ENCODE measurements at places on chromosomes 11 and 22.

DNA sequence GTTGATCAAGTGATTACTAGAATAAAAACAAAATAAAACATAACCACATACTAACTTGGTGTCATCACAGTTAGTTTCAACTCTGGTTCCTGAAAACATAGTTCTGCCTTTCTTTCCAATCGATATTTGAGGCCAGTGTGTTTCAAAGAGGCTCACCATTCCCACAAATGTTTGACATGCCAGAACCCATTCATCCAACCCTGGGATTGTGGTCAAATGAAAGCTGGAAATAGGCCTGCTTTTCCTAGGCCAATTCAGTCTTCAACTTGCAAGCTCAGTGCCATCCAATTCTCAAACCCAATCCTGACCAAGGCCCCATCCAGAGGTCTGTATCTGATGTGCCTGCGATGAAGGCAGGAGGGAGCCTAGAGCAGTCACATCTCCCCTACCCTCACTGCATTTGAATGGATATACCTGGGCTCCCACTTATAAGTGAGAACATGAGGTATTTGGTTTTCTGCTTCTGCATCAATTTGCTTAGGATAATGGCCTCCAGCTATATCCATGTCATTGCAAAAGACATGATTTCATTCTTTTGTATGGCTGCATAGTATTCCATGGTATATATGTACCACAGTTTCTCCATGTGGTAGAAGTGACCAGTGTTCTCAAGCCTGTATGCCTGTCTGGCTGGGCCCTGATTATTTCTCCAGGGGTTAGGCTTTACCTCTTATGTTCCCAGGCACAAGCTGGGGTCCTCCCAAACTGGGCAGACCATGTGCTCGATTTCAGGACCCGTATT lies 143.2 kb downstream of the SWAP70 start:
- no peak for DNase-seq

- no peak for DNase-seq
These were observed 29.0 kb upstream of the PHLDA2 start for GRCh38 chr11:2958251-2958650.

DNA sequence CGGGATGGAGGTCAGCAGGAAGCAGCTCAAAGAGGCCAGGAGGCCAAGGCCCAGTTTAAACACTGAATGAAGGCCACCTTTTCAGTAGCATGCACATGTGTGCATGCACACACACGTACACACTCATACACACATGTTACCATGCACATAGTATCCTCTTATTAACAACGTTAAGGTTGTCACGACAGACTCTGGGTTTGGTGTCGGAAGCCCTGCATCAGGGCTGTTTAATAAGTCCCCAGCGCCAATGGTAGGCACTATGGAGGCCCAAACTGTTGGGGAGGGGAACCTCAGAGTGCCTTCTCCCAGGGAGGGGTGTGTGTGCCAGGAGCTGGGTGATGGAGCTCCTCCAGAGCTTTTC lies 39.5 kb upstream of the ADA2 start:
- DNase-seq, result no peak

- no peak for DNase-seq
These were observed 27.0 kb upstream of the SLC5A1 start for GRCh38 chr22:32016081-32016480.

GRCh38 chr22:25091458-25091857 lies 108.2 kb upstream of the CRYBB3 start:
- no peak for DNase-seq

DNA sequence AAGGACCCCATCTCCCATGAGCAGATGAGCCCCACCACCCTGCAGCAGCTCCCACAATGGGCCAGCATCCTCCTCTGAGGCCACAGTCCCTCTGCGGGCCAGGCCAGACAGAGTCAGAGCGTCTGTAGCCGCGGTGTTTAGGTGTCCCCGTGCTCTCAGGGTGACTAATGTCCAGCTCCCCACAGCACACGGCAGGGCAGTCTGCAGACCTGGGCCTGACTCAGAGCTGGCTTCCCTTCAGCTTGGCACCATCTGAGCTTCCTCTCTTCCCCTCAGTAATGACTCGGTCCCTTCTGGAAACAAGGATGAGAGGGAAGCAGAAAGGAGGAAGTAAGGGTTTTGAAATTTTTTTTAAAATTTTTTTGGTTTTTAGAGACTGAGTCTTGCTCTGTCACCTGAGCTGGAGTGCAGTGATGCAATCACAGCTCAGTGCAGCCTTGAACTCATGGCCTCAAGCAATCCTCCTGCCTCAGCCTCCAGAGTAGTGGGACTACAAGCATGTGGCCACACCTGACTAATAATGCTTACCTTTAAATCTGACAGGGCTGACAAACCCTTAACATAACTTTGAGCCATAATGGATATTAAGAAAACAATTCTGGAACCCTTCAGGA lies 28.5 kb downstream of the LRRC74B start:
- DNase-seq, result no peak

- no peak for DNase-seq
These were observed 9.2 kb downstream of the MAPK8IP1 start for GRCh38 chr11:45894555-45895247.

- DNase-seq, result no peak
These were observed 19.6 kb upstream of the MTMR2 start for GRCh38 chr11:95943546-95943945.

- no peak for DNase-seq
These were observed 32.8 kb downstream of the ARHGAP20 start for GRCh38 chr11:110679323-110679975.

DNA sequence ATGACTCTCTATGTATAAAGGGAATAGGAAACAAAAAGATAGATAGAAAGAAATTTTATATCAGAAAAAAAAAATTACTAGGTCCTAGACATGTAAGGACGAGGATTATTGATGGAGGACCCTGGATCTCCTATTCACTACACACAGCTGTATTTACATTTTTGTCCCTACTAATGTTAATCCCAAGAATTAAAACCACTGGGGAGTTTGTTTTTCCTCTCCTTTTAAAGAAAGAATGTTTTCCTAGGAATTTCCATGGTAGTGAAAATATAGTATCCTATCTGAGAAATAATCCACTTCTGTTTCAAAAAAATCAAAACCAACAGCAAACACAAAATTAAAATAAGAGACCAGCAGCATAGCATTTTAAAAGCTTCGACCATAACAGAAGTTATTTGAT lies 41.1 kb downstream of the PDGFD start:
- no peak for DNase-seq

DNA sequence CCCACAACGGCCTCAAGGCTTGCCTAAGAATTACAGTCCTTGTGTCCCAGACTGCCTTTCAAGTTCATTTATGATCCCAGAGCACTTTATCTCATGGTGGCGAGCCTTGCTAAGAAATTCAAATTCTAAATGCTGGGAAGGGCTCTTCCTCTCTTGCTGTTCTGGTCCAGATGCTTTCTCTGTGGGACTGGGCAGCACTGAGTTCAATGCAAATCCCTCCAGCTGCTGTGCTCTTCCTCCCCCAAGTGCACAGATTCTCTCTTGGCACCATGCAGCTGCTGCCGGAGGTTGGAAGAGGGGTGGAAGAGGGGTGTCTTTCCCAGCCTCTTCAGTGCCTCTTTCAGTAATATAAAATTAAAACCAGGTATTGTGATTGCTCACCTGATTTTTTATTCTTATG lies 828.0 kb downstream of the DLG2 start:
- DNase-seq, result no peak

DNA sequence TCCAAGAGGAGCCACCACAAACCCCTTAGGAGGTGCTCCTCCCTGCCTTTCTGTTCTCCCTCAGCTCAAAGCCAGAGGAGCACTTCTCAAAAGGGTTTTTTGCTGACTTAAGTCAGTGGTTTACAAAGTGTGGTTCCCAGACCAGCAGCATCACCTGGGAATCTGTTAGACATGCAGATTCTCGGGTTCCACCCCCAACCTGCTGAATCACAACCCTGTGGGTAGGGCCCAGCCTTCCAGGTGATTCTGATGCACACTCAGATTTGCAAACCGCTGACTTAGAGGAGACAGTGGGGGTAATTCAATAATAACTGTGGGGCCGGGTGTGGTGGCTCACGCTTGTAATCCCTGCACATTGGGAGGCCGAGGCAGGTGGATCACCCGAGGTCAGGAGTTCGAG lies 22.8 kb downstream of the CREB3L1 start:
- DNase-seq, result no peak
